ENCODE measurements at places on chromosomes 5 and 9.

GRCh38 chr5:52767766-52768480 lies 19.8 kb upstream of the ITGA1 start:
- DNase-seq, result no peak

DNA sequence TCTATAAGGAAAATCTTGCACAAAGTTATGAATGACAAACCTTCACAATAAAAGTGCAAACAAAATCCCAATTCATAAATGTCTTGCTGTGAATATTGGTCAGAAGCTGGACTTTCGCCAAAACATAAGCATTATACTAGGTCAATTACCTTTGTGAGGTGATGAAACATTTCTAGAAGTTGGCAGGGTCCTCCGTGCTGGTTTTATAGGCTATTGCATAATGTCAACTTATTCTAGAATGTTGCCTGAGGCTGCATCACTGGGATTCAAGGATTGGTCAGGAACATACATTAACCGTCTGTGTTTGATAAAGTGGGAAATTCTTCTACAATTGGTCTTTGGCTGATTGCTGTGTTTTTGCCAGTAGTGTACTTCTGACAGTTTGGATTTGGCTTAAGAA lies 49.8 kb upstream of the PALM2AKAP2 start:
- DNase-seq, result no peak

DNA sequence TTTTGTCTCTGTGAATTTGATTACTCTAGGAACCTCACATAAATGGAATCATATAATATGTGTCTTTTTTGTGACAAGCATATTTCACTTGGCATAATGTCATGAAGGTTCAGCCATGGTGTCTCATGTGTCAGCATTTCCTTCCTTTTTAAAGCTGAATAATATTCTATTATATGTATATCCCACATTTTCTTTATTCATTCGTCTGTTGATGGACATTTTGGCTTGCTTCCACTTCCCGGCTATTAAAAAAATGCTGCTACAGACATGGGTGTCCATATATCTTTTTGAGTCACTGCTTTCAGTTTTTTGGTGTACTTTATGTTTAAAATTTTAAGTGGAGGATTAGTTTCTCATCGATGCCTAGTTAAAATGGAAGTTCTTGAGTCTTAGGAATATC lies 59.8 kb upstream of the C5orf63 start:
- DNase-seq, result no peak

GRCh38 chr5:75089137-75089536 lies 36.8 kb upstream of the GCNT4 start:
- DNase-seq, result no peak

DNA sequence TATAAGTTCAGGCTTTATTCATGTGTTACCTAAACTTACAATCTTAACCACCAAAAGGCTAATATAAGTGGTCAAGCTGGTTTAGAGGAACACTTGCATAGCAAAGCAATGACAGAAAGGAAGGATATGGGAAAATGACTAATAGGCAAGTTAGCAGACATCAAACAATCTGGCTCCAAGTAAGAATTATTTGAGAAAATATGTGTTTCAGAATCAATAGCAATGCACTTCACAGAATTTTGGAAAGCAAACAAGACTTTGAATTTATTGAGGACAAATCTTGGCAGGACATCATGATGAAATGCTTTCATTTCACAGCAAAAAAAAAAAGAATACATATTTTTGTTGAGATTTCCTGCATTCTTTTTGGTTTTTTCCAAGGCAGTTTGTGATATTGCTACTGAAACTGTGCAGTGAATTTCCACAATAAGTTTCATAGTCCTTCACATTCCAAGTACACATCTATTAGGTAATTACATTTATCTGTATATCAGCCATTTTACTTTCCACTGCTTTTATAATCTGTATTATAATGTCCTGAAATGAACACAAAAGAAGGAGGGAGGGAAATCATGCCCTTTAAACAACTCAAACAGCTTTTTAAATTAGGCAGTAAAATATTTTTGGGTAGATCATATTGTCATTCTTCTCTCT lies 417.9 kb downstream of the NR2F1-AS1 start:
- no peak for DNase-seq

DNA sequence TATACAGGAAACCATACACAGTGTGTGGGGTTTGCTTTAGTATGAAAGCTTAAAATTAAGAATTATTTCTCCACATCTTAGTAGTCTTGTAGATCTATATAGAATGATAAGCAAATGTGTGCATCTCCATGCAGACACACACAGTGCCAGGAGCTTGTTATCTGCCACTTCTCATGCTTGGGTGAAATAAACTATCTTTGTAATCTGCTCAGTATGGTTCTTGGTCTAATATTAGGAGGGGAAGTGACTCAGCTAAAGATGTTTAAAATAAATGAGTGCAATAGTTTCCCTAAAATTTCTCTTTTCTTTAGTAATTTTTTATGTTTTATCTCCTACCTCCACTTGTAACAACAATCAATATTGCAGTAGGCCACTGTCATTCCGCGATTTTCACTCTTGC lies 689.6 kb downstream of the TAF11L14 start:
- no peak for DNase-seq
